ENCODE measurements at places on chromosomes 3 and 15.

DNA sequence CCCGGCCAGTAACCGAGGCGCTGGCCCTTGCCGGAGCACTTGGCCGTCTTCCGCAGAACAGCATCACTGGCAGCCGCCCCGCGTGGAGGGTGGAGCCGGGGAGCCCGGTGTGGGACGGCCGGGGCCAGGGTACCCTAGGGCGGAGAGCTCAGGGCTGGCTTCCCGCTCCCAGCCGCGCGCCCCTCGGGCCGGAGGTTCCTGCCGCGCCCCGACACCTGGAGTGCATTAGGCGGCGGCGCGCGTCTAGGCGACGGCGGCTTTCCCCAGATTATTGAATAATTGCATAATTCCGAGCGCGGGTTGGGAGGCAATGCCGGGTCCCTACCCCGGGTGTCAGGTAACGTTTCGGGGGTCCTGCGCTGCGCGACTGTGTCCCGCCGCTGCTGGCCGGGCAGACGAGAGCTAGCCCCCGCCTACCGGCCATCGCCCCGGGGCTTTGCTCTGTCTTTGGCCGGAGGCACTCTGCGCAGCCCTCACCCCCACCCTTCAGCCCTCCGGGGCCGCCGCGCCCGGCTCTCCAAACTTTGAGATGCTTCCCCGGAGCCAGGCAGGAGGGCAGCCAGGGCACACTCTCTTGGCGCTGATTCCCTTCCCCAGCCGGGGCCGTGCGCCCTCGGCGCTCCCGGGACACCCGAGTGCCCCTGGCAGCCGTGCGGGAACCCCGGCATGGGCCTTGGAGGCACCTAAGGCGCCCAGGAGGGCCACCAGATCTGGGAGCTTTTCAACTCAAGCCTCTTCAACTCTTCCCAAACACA is 749 bp downstream of the ITGA11 start:
- no peak for DNase-seq

DNA sequence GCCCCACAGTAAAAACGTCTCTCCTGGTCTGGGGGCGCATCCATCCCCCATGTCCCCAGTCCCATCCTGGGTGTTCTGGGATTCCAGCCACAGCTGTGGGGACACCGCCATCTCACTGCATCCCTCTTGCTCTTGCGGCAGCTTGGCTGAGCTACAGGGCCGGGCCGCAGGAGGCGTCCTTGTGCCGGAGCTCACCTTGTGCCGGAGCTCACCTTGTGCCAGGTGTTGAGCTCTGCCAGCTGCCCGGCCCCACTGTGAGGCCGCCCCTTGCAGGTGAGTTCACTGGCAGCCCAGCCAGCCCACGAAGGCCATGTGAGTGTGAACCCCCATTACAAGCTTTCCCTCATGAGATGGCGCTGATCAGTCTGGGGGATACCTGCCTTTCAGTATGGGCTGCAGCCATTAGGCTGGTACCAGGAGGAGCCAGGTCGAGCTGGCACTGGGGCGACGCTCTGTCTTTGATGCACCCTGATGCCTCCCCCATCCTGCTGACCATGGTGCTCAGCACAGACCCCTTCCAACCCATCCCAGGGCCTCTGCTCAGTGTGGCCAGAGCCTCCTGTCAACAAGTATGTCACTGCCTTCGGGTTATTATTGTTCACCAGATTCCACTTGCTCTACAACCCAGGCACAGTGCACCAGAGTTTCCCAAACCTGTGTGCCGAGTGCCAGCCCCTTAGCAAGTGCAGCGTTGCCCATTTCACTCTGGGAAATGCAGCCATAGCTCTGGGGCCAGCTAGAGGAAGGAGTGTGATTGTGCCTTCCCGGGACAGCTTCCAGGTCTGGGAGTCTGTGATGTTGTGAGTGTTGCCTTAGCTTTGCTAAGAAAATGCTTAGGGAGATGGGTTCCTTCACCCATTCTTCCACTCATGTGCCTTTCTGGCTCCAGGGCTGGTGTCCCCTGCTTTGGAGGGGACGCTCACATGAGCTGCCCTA is 105.7 kb downstream of the APBA2 start:
- no peak for DNase-seq

GRCh38 chr15:89480505-89480904 is 15.9 kb downstream of the RHCG start:
- DNase-seq, result no peak

- no peak for DNase-seq
Measured at GRCh38 chr15:66233487-66234415, 19.8 kb downstream of the MEGF11 start.

- no peak for DNase-seq
Measured at GRCh38 chr3:47270526-47270925, 12.1 kb downstream of the KIF9 start.
